Stimulated activated CD4-positive, alpha-beta T cell treated with anti-CD3 and anti-CD28 coated beads, Interleukin-2, amount 100 ng/mL, for 24 hours (primary cell): ENCODE measurements at places on chromosomes 12 and 14.
A peak's percentile ranks its signal among the peaks of the same experiment; 100 is the strongest.

GRCh38 chr12:101671157-101671791 lies 26.2 kb upstream of the CHPT1 start:
- DNase-seq, result no peak

DNA sequence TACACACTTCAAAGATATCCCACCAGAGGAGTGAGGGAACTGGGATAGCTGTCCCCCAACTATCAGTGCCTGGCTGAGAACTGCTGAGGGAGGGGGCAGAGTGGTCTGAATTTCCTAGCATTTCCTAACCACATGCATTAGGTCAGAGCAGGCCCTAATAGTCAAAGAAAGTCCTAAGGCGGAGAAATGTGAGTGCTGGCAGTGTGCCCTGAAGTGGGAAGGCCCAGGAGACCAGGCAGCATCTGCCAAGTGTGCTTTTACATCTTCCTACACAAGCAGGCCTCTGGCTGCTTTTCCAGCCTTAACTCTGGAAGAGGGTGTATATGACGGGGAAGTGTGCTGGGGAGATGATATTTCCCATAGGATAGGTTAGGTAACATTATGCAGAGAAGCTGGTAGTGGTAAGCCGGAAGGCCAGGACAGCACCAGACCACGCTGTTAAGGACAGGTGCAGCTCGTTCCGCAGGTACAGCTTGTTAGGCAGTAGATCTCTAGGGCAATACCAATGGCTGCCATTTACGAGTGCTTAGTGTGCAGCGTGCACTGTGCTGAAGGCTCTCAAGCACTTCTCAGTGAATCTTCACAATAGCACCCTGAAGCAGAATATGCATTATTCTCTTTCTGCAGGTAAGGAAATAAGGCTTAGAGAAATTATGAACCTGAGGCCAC lies 9.1 kb upstream of the CCDC198 start:
- no peak for DNase-seq

- DNase-seq, result no peak
These were observed 35.3 kb downstream of the MSRB3 start for GRCh38 chr12:65313719-65314317.

GRCh38 chr12:52038447-52038846 lies 12.8 kb upstream of the NR4A1 start:
- no peak for DNase-seq

- DNase-seq, result no peak
These were observed 9.5 kb downstream of the PAX9 start for GRCh38 chr14:36671149-36671548.

DNA sequence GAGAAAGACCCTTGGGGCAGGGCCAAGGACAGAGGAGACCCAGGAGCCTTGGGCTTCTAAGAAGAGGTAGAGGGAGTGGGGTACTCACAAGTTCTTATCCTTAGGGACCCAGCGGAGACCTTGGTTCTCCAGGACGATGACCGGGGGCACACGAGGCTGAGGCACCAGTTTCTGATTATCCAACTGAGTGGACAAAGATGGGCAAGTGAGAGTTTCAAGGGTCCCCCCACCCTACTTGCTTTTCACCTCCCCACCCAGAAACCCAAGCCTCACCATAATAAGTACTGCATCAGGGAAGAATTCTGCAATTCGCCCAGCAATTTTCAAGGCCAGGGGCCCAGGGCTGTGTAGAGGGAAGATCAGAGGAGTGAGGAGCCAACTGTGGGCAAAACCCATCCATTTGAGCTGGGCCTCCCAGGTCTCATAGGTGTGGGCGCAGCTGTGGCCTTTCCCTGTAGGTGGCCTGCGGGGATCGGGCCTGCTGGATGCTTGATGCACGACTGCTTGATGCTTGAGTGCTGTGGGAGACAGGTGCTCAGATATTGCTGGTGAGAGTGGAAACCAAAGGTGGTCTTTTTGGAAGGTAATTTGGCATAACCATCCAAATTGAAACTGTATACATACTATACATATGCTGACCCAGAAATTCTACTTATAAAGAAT lies 2.0 kb downstream of the EMC9 start:
- no peak for DNase-seq

GRCh38 chr12:170371-171225 lies 43.4 kb downstream of the SLC6A12 start:
- DNase-seq, result no peak

GRCh38 chr14:69363055-69363454 lies 35.0 kb downstream of the ERH start:
- DNase-seq, result no peak

DNA sequence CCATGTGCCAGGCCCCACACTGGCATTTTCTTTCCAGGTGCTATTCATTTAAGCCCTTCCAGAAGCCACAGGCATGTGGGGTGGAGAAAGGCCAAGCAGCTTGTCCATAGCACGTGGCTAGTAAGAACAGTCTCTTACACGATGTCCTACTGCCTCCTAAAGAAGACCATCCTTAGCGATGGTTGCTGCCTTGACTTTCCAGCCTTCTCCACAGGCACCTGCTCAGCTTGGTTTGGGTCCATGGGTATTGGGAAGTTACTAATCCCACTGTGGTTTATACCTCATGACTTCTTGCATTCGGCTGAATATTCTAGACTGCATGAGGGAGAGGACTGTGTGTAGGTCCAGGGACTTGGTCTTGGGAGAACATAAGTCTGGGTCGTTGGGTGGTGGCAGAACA lies 49.2 kb downstream of the NINJ2 start:
- no peak for DNase-seq

GRCh38 chr12:48695859-48696258 lies 13.8 kb upstream of the KANSL2 start:
- DNase-seq, result no peak

- no peak for DNase-seq
These were observed 65.8 kb downstream of the GALNT16 start for GRCh38 chr14:69325646-69326265.

DNA sequence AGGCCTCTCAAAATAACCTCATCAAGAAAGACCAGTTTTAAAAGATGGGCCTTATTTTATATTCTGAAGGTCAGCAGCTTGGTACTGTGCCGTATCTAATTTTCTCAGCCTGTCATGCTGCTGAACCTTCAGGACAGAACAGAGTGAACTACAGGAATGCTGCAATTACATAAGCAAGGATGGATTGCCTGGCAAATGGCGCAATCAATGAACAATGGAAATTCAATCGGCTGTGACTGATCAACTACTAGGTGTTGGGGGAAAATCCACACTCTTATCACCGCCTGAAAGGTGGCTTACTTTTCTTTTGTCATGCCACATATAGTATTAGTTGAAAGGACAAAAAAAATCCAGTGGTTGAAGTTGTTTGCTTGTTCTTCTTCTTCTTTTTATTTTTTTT lies 8.5 kb downstream of the ACSS3 start:
- no peak for DNase-seq

- DNase-seq, result no peak
These were observed 19.4 kb upstream of the PLEKHH1 start for GRCh38 chr14:67513631-67514108.

DNA sequence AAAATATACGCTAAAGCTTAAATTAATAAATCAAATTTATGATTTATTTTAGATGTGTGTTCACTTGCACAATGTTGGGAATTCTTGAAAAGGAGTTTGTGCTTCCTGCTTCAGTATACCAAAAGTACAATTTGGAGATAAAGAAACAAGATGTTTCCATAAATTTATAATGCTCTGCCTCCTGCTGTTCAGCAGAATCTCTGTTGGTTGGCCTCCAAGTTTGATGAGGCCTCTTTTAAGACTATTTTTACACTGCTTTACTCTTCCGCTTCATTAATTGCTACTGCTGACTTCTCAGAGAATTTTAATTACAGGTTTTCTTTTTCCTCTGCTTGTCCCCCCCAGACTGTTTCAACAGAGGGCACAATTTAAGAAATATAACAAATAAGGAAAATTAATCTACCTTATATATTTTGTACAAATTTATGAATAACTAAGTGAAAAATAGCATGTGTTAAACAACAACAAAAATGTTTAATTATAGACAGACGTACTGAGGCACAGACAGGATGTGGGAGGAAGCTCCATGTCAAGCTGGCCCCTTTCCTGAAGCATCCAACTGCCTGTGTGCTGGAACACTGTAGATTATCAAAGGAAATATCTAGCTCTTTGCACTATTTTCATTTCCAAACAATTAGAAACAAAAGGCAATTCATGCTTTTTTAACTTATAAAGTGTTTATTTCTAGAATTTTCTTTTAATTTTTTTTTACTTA lies 83.9 kb downstream of the PIK3C2G start:
- no peak for DNase-seq

GRCh38 chr12:22919883-22920282 lies 294.9 kb downstream of the ETNK1 start:
- DNase-seq, result no peak

DNA sequence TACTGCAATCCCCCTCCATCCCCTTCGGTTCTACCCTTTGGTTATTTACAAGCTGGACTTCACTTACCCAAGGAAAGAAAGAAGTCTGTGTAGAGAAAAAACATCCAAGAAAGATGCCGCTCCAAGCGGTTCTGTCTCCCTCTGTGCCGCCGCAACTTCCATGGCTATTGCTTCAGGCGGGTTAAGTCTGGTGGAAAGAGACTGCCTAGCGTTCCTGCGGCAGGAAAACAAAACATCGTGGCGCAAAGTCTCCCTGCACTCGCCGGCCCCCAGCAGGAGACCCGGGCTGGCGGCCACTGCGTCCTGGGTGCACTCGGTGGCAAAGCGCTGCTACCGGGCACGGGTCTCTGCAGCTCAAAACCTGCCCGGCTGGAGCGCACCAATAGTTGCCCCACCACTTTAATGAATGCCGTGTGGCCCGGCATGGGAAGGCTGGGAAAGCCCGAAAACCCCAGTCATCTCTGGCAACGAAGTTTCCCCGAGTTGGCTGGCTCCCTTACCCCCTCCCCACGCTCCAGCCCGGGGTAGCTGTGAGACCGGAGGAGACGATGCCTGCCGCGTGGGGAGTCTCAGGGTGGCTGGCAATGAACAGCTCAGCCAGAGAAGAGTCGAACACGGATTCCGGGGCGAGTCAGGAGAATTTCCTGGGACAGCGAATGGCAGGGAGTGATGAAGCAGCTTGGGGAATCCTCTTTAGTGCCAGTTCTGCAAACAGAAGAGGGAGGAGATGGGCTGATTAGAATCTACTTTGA lies 3.5 kb upstream of the KCNK10 start:
- no peak for DNase-seq

DNA sequence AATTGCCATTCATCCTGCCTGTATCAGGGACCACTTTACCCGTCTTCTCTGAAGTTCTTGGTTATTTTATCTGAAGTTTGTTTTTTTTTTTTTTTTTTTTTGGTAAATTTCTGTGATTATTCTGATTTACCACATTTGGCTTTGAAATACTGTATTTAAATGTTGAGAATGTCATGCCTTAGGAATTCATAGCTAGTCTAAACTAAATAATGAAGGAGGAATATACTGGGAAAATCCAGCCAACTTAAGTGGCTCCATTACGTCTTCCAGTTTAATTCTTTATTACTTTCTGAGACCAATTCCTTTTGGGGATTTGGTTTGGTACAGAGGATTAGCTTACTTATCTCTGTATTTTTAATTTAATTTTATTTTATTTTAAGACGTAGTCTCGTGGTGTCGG lies 60.3 kb upstream of the KCNMB4 start:
- no peak for DNase-seq

GRCh38 chr14:52919971-52920370 lies 30.9 kb downstream of the FERMT2 start:
- DNase-seq, result no peak

GRCh38 chr12:56348776-56349175 lies 10.1 kb downstream of the IL23A start:
- DNase-seq, result no peak

DNA sequence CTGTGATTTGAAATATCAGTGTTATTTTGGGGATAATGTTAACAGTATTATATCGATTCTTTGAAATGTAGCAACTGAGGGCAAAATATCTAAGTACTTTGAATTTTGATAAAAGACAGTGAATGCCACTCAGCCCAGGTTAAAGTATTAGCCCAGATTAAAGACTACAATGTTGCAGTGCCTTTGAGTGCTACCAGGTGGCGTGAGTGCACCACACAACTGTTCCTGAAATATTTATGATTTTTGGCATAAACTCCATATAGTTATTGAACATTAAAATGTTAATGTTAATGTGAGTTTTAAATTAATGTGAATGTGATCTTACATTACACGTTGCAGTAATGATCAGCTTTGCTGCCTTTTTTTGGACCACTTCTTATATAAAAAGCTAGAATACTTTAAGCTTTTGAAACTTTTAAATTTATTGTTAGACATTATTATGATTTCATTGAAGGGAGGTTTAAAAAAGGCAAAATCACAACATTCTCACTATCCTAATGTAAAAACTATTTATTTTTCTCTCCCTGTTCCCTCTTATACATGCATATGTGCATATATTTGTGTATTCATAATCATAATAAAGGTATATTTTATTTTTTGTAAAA lies 22.5 kb downstream of the MRPS35 start:
- peak; percentile 38 for DNase-seq

DNA sequence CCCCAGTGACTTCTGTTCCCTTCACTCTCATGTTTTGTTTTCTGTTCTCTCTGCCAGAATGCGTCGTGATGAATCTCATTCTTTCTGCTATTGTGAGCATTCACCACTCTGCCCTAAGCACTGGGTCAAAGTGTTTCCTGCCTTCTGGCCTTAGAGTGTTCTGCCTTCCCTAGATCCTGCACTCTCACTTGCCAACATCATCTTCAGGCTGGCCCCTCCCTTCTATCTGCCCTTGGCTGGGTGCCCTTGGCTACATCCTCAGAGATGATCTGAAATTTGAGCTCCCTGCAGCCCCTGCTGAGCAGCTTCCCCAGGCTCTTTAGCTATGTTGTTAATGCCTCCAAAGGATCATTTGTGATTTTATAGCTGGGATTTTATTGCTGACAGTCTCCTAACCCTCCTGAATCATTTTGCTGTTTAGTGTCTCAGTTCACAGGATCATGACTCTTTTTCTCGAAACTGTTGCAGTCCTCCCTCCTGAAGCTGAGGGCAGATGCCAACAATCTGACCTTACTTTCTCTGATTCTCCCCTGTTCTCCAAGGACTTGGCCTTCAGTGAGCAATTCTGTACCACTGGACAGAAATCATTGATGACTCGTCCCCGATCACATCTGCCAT lies 4.5 kb downstream of the DHRS2 start:
- no peak for DNase-seq

GRCh38 chr14:93727039-93727740 lies 61.1 kb downstream of the PRIMA1 start:
- DNase-seq, result no peak

GRCh38 chr12:41511247-41511646 lies 323.1 kb downstream of the PDZRN4 start:
- no peak for DNase-seq

GRCh38 chr12:124422570-124423523 lies 128.0 kb downstream of the RFLNA start:
- no peak for DNase-seq

DNA sequence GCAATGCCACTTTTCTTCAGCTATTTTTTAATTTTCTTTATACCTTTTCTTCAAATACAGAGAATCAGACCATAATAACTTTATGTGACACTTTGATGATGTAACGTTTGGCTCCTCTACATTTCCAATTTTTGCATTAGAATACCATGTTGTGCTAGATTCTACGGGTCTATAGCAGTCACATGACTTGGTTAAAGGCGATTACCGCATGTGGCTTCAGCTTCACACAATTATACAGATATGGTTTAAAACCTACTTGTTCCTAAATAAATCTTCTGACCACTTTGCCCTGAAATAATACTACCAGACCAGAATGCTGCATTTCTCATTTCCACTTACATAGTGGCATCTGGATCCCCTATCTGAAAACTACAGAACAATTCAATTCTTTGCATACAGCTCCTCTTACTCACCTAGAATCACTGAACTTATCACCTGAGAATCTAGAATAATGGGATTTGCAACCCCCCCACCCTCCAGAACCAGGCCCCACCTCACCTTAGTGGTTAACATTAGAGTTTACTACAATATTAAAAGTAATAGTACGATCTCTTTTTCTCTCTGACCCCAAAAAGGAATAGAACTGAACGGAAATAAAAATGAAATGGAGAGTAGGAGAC lies 1.3 kb downstream of the MAX start:
- no peak for DNase-seq
